Erythroblast (primary cell): ENCODE measurements at places on chromosomes 6 and 20.

DNA sequence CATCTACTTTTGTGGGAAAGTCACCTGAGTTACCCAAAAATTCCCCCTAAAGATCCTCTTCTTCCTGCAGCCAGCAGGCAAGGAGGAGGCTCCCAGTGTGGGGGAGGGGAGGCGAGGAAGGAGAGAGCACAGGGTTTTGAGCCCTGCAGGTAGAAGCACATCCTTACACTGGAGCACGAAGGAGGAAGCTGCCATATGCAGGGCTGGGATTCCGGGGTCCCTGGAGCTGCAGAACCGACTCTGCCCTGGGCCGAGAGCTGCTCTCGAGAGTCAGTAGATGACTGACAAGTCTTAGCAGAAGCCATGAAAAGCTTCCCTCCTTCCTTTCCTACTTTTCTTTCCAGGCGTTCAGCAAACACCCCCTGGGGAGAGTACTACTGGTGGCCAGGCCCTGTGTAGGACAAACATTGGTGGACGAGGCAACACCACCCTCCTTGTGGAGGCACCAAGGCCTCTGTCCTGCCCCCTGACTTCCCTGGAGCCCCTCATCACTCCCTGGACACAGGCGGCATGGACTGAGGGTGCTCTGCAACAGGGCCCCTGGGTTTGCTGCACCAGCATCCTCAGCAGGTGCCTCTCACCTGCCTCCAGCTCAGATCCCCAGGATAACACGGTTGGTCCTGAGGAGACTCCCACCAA lies 211.7 kb upstream of the CST7 start:
- no peak for DNase-seq

GRCh38 chr6:138833816-138834539 lies 38.1 kb downstream of the ECT2L start:
- no peak for DNase-seq

- DNase-seq: no peak
Measured at GRCh38 chr6:40210628-40211056, 276.4 kb upstream of the MOCS1 start.

GRCh38 chr6:130164251-130164650 lies 58.5 kb downstream of the SAMD3 start:
- no peak for DNase-seq

DNA sequence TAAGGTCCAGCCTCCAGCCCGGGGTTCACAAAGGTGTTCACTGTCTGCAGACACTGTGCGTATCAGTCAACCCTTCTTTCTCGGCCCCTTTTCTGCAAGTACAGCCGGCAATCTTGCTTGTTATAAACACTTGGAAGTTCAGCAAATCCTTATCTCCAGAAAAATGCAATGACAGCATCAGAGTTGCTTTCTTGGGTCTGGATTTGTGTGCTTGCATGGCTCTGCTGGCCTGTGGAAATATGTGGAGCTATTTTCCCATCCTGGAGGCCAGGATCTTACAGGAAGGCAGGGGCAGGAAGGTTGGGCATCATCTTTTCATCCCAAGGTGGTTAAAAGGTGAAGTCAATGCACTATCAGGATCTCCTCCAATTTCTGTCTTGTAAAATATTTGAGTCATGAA lies 100.3 kb downstream of the SMOC2 start:
- DNase-seq: no peak

DNA sequence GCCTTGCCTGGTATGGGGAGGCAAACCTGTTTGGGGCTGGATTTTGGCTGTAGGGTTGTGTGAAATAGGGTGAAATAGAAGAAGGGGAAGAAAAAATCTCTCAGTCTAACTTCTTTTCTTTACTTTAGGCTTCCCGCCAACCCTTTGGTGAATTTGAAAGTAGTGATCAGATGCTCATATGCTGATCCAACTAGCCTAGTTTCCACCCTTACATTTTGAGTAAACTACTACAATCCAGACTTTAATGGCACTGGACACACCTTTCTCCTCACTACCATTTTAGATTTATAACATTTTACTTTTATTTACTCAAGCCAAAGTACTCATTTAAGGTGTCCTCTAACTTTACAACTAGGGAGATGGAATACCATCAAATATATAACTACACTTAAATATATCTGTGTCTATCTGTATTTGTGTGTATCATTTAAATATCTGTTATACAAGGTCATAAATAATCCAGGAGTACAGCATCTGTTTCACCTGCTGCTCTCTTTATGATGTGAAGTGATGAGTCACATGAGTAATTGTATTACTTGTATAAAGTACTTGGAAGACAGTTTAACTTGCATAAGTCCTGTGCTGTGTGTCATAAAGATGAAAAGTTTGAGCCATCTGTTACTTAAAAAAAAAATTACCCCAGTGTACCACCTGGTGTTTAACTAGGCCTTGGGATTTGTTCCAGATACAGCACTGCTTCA lies 172.1 kb downstream of the CDKAL1 start:
- DNase-seq: no peak

- DNase-seq: peak; percentile 26
Measured at GRCh38 chr6:83221889-83222479, 28.8 kb downstream of the RWDD2A start.

DNA sequence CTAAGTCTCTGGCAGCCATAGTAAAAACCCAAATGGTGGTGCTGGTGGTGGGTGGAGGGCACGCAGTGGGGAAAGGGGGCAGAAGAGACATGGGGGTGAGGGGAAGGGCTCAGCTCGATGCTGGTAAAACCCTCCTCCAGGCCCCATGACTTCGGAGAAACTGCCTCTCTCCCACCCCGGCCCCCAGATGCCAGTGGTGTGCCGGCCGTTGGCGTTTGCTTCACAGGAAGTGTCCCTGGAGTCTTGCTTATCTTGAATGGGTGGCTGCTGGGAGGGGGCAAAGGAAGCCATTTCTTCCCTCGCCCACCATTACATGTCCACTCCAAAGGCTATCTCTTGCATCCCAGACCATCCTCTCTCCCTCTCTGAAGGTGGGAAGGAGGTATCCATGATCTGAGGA lies 25.4 kb downstream of the VEGFA start:
- DNase-seq: no peak

DNA sequence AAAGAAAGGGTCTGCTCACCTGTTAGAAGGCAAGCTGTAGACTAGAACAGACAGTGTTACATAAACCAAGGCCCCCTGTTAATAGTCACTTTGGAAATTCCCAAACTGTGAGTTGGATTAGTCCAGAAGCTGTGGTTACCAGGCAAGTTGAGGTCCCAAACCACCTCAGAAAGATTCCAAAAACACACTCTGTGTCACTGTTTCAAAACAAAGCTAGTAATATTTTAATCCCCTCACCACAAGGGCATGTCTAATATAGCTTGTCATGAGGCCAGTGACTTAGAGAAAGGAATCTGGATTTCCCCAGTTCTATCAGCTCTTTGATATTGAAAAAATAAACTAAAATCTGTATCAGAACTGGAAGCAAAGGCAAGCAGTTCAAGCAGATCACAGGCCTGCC lies 244.6 kb downstream of the HAO1 start:
- no peak for DNase-seq

GRCh38 chr6:116761779-116762178 lies 3.7 kb downstream of the FAM162B start:
- DNase-seq: peak; percentile 51

DNA sequence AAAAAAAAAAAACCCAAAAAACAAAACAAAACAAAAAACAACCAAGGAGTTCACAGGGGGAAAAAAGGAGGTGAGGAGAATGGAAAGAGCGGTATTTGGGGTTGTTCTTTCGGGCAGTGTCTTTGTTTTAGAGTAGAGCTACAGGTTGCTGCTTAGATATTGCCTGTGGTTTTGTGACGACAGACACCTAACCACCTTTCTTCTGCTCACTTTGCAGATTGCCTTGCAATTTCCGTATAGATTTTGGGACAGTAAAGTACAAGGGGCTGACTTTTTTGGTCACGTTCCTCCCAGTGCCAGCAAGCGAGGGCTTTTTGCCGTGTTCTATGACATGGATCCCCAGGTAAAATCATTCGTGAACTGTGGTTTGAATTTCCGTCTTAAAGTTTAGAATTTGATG lies 50.9 kb downstream of the DEK start:
- no peak for DNase-seq

- DNase-seq: peak; percentile 4
Measured at GRCh38 chr6:1079525-1079924, 232.4 kb upstream of the FOXQ1 start.

DNA sequence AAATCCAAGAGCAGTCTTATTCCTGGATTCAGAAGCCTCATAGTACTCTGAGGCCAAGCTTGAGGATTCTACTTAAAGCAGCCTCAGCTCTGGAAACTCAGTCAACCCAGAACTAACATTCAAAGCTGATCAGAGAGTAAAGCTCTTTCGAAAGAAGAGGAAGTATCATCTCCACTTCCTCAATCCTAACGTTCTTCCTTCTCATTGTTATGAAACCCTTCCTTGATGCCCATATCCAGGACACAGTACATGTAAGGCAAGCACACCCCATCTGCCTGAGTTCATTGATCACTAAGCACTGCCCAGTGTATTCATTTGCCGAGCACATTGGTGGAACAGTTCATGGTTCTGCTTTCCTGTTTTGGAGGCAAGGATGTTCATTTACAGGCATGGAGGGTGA lies at the start of gene IPCEF1:
TSS of gene IPCEF1 (minus strand) at position 114 of the 400 bp plus-strand sequence. CDS start 90,856 bp downstream, outside the sequence.
- DNase-seq: no peak

DNA sequence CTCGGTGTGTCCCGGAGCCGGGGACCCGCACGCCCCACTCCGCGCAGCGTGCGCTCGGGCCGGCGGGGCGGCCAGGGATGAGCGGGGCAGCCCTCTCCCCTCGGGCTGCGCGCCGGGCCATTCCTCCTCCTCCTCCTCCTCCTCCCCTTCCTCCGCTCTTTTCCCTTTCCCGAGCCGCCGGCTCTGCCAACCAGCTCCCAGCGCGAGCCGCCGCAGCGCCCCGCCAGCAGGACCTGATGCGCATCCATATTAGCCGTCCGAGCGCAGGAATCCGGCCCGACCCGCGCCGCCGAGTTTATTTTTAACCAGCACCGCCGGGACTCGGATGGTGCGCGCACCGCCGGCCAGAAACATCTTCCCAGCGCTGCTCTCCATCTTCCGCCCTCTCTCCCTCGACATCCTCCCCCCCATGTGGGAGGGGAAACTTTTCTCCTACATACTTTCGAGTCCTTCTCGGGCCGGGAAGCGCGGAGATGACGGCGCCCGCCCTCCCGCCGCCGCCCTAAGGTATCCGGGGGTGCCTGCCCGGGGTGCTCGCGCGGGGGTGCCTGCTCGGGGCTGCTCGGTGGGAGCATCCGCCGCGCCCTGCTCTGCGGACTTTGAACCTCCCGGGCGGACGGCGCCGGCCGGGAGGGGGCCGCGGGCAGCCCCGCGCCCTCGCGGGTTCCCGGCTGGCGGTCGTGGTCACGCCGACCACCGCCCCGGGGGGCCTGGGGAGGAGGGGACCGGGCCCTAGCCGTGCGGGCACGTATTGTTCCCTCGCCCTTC lies 619 bp downstream of the RREB1 start:
- DNase-seq: peak; percentile 53

DNA sequence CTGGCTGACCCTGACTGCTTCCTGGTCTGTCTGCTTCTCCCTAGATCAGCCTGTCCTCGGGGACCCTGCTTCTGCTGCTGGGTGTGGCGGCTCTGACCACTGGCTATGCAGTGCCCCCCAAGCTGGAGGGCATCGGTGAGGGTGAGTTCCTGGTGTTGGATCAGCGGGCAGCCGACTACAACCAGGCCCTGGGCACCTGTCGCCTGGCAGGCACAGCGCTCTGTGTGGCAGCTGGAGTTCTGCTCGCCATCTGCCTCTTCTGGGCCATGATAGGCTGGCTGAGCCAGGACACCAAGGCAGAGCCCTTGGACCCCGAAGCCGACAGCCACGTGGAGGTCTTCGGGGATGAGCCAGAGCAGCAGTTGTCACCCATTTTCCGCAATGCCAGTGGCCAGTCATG lies 6.3 kb downstream of the NRSN2 start:
- DNase-seq: no peak

- no peak for DNase-seq
Measured at GRCh38 chr6:84218091-84218490, 9.4 kb downstream of the CEP162 start.

GRCh38 chr6:17957904-17958620 lies 29.4 kb downstream of the KIF13A start:
- no peak for DNase-seq

GRCh38 chr6:27394073-27394472 lies 5.5 kb downstream of the ZNF391 start:
- DNase-seq: no peak

DNA sequence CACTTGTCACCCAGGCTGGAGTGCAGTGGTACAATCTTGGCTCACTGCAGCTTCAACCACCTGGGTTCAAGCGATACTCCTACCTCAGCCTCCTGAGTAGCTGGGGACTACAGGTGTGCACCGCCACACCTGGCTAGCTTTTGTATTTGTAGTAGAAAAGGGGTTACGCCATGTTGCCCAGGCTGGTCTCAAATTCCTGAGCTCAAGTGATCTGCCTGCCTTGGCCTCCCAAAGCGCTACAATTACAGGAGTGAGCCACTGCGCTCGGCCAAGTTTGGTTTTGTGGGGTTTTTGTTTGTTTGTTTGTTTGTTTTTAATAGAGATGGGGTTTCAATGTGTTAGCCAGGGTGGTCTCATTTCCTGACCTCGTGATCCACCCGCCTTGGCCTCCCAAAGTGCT lies 12.3 kb downstream of the LOC128125822 start:
- DNase-seq: no peak

DNA sequence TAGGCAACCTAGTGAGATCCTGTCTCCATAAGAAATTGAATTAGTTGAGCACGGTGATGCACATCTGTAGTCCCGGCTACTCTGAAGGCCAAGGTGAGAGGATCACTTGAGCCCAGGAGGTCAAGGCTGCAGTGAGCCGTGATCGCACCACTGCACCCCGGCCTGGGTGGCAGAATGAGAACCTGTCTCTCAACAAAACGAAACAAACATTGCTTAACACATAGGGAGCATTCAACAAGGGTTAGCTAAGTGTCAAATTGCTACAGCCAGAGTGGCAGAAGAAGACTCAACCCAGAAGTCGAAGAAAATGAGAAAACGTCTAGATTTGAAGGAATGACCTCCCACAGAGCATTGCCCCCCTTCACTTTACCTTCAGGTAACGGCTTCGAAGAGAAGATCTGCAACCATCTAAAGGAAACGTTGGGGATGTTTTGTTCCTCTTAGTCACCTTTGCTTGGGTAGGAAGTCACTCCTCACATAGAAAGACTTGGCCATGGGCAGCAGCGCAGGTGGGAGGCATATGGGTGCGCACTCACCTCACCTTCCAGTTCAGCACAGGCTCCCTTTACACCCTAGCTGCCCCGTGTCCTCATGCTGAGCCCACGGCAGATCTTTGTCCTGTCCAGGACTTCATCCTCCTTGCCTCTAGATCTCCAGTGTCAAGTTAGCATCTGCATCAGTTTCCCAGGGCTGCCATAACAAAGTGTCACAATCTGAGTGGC lies 63.7 kb upstream of the SHLD1 start:
- no peak for DNase-seq

DNA sequence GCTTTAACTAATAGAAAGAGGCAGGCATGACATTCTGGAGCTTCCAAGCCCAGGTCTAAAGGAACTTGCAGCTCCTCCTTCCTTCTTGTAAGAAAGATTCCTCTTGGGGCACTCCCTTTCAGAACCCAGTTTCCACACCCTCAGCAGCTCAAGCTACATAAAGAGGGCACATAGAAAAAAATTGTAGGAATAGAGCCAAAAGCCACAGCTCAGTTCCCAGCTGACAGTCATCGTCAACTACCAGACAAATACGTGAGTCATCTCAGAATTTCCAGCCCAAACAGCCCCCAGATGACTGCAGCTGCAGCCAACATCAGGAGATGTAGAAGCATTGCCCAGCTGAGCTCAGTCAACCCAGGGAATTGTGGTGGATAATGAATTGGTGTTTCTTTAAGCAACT lies 349.8 kb upstream of the ARID1B start:
- DNase-seq: no peak

- no peak for DNase-seq
Measured at GRCh38 chr6:11771473-11772048, 7.0 kb downstream of the ADTRP start.
